ENCODE measurements at places on chromosomes 3 and 15.
A peak's percentile ranks its signal among the peaks of the same experiment; 100 is the strongest.

DNA sequence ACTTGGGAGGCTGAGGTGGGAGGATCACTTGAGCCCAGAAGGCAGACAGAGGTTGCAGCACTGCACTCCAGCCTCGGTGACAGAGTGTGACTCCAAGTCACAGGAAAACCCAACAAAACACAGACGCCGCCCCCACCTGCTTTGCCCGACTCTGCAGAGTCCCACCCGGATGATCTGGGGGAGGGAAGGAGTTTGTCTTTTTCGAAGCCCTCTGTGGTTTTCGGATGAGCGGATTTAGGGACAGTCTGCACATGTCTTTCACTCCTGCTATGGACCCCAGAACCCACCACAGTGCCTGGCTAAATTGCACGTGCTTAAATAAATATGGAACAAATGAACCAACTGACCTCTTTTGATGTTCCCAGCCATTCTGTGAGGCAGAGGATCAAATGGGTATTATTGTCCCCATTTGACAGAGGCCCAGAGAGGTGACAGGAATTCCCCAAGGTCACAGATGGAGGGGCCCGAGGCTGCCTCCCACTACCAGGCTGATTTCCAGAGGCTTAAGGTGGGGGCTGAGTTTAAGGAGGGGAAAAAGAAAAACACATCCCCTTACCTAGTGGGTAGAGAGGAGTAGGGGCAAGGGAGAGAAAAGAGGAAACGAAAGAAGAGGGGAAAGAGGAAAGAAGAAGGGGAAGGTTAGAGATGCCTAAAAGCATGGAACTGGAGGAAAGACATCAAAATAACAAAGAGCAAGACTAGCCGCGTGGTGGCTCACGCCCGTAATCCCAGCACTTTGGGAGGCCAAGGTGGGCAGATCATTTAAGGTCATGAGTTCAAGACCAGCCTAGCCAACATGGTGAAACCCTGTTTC is 59.4 kb upstream of the TFRC start:
- DNase-seq = no peak

DNA sequence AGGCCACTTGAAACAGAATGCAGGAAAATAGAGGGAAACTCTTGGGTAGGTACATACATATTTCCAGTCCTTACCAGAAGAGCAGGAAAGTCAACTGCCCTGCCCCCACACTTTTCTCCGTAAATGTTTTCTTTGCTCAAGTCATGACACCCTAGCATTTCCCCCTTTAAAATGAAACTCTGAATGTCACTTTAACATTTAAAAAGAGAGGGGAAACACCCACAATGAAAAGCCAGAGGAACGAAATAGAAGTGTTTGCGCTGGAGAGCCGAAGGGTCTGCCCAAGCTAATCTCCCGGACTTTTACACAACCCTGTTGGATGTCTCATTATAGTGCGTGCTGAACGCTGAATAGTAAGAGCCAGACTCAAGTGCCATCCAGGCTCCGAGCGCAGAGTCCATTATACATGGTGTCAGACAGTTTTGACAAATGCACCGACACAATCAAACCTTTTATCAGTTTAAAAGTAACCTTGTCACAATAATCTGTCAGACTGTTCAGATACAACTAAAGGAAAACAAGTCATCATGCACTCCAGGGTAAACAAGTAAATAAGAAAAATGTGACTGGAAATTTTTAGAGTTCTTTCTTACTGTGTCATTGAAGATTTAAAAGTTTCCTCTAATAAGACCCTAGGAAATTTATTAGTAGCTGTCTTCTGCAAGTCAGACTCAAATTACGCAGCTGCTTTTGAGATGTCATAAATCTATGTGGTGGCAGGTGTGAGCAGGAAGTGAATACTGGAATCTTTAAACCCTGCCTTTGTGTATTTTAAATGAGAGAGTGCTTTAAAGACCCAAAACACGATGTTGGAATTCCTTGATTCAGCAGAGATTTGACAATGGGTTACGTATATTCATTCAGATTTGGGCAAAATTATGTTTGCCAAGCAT is 159.8 kb downstream of the RBMS3 start:
- no peak for DNase-seq

GRCh38 chr3:49415931-49416601 is 3.8 kb downstream of the TCTA start:
- no peak for DNase-seq

DNA sequence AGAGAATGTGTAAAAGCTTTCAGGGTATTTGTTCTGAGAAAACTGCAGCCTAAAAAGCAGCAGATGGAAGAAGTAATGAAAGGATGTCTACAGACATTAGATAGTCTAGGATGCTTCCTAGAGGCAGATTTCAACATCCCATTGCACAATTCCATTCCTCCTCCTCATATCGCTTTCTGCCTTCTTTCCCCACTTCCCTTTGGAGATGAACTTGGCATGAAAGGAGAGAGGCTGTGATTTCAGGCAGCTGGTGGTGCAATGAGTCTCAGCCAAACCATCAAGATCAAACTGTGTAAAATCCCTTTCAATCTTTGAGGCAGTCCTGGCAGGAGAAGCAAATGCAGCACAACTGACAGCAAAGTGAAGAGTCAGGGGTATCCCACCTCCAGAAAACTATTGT is 438.7 kb upstream of the KCNMB2 start:
- DNase-seq = no peak

- peak; percentile 69 for DNase-seq
Observed at GRCh38 chr15:79091204-79091867, 756 bp upstream of the RASGRF1 start.

DNA sequence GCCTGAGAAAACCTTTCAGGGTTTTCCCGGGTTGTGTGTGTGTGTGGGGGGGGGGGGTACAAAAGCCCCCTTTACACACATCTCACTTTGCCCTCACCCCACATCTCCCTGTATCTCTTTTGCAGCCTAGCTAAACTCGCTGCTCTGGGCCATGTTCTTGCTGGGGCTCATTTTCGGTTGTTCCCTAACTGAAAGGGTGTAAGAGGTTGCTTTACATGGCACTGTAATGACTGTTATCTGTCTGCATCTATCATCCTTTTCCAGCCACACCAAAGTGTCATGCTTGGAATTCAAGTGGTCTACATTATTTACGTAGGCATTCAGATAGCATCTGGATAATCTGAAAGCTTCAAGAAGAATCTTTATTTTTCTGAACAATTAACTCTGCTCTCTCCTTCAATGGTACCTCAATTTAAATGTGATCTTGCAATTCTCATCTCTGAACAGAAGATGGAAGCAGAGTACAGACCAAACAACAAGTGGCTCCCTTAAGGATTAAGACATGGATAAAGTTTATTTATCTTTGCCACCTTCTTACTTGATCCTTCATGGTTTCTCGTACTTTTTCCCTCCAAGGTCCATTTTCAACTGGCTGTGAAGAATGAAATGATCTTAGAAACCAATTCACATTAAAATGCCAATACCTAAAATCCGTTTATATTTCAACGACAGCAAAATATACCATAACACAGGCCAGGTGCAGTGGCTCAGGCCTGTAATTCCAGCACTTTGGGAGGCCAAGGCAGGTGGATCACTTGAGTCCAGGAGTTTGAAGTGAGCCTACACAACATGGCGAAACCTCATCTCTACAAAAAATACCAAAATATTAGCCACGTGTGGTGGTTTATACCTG is 34.9 kb downstream of the DCLK3 start:
- peak; percentile 39 for DNase-seq

- peak; percentile 75 for DNase-seq
Observed at GRCh38 chr3:171383206-171384018, 76.8 kb downstream of the TNIK start.

- DNase-seq = no peak
Observed at GRCh38 chr3:190182418-190183043, 61.8 kb upstream of the P3H2 start.

GRCh38 chr3:179026636-179027035 is 45.0 kb downstream of the ZMAT3 start:
- DNase-seq = no peak

DNA sequence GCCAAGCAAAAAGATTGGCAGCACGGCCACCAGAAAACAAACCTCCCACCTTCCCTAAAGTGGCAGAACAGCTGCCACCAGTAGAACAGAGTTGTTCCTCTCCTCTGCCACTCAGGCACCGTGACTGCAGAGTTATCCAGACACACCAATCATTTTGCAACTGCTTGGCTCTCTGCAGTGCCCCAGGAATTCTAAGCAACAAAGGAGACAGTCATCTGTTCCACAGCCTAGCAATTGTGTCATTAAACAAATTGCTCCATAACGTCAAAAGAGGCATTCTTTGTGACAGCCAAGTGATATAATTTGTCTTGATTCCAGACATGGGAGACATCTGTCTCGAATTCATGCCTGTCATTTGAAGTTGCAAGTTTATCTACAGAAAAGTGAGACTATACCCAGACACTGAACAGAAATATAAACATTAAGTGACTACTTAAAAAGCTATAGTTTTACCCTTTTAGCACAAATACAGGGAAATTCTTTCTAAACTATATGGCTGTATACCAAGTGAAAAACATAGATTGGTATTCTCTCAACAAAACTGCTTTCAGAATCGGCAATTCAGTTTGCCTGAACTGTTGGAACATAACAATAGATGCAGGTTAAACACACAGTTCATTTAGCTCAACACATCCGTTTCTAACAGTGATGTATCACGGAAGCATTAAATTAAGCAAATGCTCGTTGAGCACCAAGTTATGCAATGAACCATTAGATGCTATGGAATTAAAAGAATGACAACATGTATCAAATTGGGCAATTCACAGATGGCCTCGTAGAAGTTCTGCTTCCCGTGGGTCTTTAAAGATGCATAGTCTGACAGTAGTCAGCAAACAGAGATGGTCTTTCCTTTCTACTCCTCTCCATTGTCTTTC is 281.3 kb downstream of the FGF12 start:
- peak; percentile 57 for DNase-seq

- DNase-seq = no peak
Observed at GRCh38 chr15:85690561-85691231, 104.0 kb downstream of the KLHL25 start.

DNA sequence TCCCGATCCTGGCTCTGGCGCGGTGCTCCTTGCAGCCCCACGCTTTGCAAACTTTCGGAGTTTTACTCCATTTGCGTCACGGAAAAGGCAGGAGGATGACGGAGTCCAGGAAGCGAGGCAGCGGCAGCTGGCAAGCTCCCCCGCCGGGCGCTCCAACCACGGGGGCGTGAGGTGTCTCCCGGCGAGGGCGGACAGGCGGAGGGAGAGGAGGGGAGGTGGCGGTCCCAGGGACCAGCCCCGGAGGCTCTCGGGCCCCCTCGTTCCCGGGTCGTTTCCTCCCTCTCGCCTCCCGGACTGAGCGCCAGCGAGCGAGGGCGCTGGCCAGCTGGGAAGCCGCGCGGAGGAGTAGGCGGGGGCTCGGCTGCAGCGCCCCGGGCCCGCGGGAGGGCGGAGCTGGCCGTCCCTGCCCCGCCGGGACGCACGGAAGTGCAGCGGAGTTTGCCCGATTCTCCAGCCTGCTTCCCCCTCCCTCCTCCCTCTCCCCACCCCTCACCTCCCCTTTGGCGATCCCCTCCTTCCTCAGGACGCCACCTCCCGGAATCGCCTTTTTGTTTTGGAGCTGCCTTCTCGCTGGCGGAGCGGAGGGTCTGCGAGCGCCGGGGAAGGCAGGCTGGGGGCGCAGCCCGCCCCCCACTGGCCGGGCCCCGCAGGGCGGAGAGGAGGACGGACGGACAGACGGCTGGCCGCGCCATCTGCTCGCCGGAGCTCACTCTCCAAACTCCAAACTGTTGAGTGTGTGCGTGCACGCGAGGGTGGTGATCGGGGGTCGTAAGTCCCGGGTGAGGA is at the start of gene SNX33:
Gene SNX33, plus strand, starts transcription at position 543 of the 786 bp plus-strand sequence. CDS start 1,191 bp downstream, outside the sequence.
- peak; percentile 64 for DNase-seq

DNA sequence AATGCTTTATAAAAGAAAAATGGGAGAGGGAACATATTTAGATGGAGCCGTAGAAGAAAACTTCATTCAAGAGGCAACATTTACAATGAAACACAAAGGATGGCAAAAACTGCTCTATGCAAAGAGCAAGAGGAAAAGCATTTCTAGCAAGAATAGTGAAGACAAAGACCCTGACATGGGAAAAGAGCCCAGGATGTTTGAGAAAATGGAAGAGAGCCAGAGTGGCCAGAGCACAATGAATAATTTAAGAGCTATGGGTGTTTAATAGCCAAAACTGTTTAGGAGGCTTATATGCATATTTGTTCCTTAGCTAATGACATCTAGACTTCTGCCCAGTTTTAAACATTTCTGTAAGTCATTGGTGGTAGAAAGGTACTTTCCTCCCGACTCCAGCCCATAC is 25.4 kb upstream of the SEMA6D start:
- DNase-seq = no peak

GRCh38 chr15:63945007-63945788 is 101.1 kb downstream of the DAPK2 start:
- DNase-seq = peak; percentile 43

DNA sequence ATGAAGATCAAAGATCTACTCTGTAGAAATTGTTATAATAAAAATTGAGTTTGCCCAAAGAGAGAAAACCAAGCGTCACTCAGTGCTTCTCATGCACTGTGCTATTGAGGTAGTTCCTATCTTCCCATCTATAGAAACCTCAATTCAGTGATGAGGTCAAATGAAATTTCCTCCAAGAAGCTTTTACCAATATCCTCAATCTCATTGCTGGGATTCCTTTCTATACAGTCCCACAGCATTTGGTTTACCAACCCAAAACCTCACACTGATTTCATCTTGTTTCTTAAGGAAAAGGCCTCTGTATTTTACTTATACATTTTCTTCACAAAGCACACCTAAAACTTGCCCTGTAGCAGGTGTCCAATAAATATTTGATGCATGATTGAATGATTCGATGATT is 147.2 kb downstream of the ALCAM start:
- no peak for DNase-seq

GRCh38 chr3:187265461-187265955 is 26.0 kb downstream of the MASP1 start:
- no peak for DNase-seq

- no peak for DNase-seq
Observed at GRCh38 chr15:86855307-86856291, 775.9 kb downstream of the AGBL1 start.

GRCh38 chr3:19149368-19149767 is 1.1 kb downstream of the KCNH8 start:
- DNase-seq = peak; percentile 50

DNA sequence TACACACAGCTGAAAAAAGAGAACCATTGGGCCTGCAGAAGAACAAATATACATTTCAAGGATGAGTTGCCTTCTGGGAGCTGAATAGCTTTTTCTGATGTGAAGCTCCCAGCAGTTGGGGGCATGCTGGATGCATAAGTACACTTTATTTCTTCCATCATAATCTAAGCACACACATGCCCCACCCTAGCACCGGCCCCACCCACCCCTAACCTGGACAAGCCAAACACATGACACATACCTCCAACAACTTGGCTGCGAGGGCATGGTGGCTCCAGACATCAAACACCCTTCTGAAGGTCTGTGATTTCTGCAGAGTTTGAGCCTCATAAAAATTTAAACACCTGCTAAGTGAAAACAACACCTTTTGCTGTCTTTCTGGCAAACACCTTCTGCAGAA is 307.2 kb upstream of the TRIM42 start:
- no peak for DNase-seq

DNA sequence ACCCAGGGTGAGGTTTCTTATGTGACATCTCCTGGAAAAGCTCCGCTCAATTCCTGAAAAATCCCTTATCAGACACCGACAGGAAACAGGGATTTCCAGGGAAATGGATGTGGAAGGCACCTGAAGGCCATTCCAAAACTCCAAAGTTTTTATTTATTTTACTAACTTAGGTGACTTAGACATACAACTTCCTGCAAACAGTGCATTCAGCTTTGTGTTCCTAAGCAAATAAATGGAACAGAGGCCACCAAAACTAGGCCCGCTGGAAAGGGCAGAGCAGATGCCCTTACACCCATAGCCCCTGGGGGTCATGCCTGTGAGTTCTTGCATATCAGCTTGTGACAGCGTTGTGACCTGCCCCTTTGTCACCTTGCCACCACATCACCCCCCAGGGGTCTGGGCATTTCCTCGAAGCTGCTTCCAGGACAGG is 239.4 kb downstream of the XXYLT1 start:
- no peak for DNase-seq
